ENCODE measurements at places on chromosomes 1 and 21.
A peak's percentile ranks its signal among the peaks of the same experiment; 100 is the strongest.

DNA sequence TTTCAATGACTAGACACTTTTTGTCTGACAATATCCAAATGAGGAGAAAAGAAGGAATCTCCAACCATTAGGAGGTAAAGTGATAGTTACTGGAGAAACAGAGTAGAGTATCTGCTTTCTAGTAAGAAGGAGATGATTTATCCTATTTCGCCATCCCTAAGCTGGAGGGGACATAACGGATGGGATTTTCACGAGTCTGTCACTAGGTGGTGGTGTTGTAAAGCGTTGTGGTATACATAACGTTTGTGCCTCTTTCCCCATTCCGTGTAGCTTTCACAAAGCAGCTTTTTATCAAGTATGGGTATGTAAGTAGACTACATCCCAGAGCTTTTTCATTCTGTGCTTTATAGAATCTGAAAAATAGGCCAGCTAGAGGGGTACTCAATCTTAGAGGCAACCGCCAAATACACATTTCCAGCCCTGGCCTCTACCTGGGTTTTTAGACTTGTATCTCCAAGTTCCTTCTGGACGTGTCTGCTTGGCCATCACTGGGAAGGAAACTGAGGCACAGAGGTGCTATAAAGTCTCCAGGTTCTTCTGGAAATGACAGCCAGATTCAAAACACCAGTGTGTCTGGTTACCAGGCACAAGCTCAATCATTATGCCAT is 33.3 kb upstream of the FAM3B start:
- DNase-seq = peak; percentile 66

GRCh38 chr1:93995837-93996536 is 86.8 kb upstream of the GCLM start:
- no peak for DNase-seq

GRCh38 chr1:54352755-54353154 is 53.4 kb downstream of the SSBP3 start:
- DNase-seq = no peak

DNA sequence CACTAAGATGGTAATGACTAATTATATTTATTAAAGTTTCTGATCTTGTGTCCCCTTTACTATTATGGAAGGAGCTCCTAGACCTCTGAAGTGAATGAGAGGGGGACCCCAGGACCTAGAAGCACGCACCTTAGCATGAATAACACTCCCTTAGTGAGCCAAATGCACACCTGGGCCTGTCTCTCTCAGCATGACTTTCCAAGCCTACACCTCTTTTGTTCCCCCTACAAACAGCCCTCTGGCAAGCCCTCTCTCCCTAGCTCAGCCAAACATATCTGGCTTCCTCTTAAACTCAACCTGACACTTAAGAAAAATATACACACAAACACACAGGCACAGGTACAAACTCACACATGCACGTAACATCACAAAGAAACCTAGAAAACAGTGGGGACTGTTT is 7.3 kb upstream of the CTH start:
- no peak for DNase-seq

DNA sequence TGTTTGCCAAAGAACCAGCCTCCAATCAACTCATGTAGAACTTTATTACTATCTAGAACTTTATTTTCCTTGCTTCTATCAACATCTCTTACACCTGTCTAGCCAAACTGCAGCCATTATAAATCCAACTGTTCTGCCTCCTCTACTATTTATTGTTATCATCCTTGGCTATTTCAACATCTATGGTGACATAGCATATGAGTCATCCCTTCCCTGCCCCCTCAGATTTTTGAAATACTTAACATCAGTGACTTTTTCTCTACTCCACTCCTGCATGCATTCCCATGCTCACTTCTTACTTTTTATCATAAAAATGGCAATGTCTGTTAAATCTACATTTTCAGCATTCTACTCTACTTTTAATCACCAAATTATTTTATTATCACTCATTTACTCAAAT is 544.9 kb upstream of the NEGR1 start:
- no peak for DNase-seq

DNA sequence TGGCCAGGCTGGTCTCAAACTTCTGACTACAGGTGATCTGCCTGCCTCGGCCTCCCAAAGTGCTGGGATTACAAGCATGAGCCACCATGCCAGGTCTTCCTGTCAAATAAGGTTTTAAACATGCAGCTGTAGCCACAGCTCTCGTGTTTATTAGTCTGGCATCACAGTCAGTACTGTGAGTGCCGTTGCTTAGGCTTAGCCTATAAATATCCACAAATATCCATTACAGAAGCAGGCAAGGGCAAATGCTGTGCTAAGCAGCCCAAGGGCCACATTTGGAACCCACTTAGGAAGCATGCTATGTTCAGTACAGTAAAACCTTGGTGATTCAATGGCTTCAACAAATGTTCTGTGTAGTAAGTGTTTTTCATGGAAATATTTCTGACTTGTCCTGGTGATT is 75.9 kb downstream of the KIF1B start:
- DNase-seq = no peak

DNA sequence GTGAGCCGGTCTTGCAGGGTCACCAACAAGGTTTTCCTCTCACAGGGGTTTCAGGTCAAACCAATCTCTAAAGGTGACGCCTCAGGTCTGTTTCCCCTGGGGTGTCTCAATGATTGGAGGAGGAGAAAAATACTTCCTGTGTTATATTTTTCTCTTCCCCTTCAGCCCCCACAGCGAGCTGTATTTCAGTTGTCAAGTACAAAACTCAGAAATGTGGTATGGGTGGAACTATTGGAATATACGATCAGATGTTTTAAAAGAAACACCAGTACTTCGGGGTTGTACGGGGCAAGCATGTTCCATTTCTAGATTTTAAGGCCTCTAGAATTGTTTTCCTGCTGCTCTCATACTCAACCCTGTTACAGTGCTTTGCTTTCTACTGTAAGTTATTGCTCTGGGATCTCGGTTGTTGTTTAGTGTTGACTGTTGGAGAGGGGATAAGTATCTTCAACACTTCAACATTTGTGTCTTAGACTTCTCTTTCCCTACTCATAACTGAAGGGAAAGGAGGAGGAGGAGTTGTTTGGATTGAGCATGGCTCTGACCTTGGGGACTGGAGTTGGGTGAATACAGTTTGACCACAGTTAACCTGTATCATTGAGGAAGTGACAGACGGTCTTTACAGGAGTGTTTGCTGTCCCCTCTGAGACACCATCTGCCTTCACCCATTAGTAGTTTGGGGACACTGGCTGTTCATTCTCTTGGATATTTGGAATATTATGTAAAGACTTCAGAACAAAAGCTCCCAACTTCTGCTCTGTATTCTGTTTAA is 2.0 kb downstream of the MAPKAPK2 start:
- DNase-seq = no peak

DNA sequence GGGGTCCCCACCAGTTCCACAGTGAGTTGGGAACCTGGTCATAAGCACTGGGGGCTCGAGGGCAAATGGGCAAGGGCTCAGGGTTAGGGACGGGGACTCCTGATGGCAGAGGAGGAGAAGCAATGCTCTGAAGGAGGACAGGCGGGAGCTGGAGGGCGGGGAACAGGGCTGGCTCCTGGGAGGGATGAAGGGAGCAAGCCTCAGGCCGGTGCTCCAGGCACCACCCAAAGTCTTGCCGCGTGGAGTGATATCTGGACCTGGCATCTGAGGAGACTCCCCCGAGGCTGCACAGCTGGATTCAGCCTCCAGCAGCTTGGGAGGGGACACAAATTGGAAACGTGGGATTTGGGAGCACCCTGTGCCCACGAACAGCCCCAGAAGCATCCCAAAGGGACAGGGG is 11.0 kb downstream of the MEGF6 start:
- DNase-seq = no peak

DNA sequence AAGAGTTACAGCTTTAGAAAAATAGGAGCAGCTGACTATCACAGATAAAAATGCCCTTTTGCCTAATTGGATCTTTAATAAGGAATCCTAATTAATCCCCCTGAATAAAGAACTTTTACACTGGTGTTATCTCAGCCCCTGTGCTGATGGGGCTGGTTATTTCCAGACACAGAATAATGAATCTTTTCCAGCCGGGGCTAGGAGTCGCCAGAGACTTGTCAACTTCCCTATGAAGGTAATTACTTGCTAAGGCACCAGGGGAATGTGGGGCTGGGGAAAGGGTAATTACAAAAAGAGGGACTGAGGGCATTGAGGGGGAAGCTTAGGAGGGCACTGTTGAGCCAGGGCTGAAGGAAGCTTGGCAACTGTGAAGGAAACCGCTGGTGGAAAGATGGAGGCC is 34.5 kb downstream of the HMGB4 start:
- no peak for DNase-seq

GRCh38 chr1:30042438-30043147 is 680.8 kb downstream of the MATN1 start:
- no peak for DNase-seq

GRCh38 chr1:71656902-71657301 is 576.1 kb upstream of the ZRANB2 start:
- DNase-seq = no peak

GRCh38 chr1:173417563-173417962 is 59.6 kb upstream of the PRDX6 start:
- DNase-seq = no peak

GRCh38 chr1:169896013-169896412 is 2.3 kb upstream of the SCYL3 start:
- no peak for DNase-seq

DNA sequence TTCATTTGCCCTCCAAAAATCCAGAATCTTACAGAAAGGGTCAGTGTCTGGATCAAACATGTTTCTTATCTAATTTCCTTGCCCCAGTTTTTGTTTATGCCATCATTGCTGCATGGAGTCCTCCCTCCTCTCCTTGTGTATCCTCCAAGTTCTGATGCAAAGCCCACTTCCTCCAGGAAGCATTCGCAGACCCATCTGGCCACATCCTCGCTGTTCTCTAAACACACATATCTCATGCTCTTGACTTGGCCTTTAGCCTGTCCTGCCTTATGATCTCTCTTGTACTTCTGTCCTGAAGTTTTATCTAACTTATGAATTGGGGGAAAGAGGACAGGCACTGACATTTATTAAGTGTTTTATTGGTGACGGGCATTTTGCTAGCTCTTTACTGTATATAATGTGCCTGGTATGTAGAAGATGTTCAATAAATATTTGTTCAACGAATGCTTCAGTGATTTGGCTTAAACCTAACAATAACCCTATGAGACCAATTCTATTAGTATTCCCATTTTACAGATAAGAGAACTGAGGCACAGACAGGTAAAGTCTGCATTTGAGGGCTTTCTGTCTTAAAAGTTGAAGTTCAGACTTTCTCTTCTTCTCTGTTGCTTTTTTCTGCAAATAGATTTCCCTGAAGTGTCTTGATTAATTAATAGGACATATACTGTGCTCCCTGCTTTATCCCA is 19.2 kb upstream of the ID3 start:
- DNase-seq = no peak

GRCh38 chr1:98316286-98316905 is 345.1 kb upstream of the SNX7 start:
- no peak for DNase-seq

DNA sequence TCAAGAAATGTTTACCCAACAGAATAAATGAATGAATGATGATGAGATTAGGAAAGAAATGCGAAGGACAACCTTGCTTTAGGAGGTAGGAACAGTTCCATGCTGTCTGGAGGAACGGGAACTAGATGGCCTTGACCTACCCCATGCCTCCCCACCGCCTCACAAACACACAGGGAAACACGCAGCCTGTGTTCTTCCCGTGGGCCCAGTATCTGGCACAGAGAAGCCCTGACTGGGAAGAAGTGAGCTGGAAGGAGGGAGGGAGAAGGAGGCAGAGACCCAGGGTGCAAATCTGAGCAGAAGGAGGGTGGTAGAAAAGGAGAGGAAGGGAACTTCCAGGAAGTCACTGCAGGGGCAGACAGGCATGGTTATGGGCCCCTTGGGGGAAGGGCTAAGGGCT is 3.5 kb upstream of the ADORA1 start:
- DNase-seq = no peak

DNA sequence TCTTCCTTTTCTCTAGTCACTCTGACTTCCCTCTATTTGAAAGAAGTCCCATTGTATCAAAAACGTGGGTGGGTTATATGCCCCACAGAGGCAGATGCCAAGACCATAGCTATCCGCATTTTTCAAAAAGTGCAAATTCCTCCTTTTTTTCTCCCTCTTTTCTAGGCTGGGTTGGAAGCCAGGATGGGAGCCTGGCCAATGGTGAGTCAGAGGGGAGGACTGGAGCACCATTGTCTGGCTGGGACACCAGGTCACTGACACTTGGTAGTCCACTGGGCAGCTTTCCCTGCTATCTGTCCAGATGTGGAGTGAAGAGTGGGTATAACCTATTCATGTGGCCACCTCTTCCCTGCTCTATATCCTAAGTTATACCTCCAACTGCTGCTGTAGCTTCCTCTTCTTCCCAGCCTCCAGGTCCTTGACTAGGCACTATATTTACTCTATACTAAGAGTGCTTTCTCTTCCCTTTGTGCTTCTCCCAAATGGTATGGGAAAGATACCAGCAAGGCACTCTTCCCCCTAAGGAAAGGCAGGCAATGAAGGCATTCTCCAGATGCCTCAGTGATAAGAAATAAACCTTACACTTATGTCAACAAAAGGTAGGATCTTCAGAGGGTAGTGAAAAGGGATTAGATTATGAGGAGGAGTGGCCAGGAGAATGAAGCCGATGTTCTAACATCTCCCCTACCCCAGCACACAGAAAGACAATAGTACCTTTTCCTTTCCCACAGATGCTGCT is 12.9 kb downstream of the PI4KB start:
- DNase-seq = no peak

DNA sequence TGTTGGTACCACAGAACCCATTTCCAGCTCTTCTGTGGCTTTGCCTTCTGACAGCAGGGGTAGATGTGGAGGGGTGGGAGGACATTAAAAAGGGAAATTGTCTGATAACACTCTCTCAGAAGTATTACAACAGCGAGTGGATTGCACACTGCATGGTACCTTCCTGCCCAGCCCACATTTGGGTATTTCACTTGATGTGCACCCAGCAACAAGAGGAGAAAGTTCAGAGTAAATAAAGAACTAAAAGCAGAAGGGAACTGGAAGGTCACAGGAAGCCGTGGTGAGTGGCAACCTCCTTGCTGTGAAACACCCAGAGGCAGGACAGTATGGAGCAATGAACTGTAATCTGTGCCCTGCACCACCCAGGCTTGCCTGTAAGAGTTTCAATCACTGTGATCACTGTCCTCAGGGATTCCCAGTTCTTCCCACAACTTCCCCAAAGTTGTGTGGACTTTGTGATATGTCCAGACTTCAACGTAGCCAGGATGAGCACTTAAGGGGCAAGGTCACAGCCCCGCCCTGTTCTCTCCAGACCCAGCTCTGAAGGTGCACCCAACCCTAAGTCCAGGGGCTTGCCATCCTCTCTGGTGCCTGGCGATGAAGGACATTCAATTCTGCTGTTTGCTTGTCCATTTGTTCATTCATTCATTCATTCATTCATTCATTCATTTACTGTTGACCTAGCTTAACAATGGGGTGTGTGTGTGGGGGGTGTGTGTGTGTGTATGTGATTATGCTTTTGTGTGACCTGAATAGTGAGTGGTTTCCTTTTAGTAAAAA is 18.7 kb upstream of the F5 start:
- no peak for DNase-seq

DNA sequence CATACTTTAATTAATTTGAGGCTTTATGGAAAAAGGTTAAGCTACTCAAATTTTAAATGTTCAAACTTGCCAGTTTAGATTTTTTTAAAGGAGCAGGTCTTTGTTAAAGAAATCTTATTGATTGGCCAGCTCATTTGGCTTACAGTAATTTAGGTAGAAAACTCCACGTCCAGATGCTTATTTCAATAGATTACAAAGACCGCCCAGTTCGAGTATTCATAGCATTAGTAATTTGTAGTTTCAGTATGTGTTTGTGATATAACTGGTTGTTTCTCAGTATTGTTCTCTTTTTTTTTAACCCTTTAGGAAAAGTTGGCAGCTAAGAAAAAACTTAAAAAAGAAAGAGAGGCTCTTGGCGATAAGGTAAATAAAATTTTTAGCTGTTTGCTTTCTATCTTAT is 1.6 kb downstream of the RPF1 start:
- no peak for DNase-seq

GRCh38 chr21:38307771-38308531 is 51.2 kb downstream of the KCNJ15 start:
- no peak for DNase-seq

Measured in NCI-H2227 treated with DMSO at 0.1 percent for 48 hours (cell line).